PC-9 (cell line): ENCODE measurements at places on chromosomes 5 and 9. TPM values are rescaled to one million over a fixed set of nuclear protein-coding genes. Genes with fewer than 3 reads are reported as not detected.

Gene TOR4A
- 48.9 and 59.9 TPM in 2 replicates for total RNA-seq

Gene GADD45G
- 2.4 and 2.9 TPM in 2 replicates for total RNA-seq

Gene LAMC3
- 0.38 and 0.41 TPM in 2 replicates for total RNA-seq

Gene SLC6A19
- total RNA-seq: not detected in 2 replicates

Gene CMBL
- 286 and 294 TPM in 2 replicates for total RNA-seq

Gene PCDHB10
- total RNA-seq: not detected in 2 replicates

Gene SLC46A2
- not detected in 2 replicates for total RNA-seq

- H3K4me3 ChIP-seq: no peak overlapping the region
- H3K27ac ChIP-seq: no peak overlapping the region
- peaks cover 16% of the 10 kb centered on the region for H3K4me1 ChIP-seq
- no peaks in the 10 kb centered on the region for H3K36me3 ChIP-seq
- no peaks in the 10 kb centered on the region for H3K27me3 ChIP-seq
Measured at GRCh38 chr9:129685933-129686259, 20.4 kb downstream of the PRRX2 start.

- H3K4me3 ChIP-seq: no peak overlapping the region
- H3K4me1 ChIP-seq: no peaks in the 10 kb centered on the region
- no peaks in the 10 kb centered on the region for H3K36me3 ChIP-seq
- no peaks in the 10 kb centered on the region for H3K27me3 ChIP-seq
Measured at GRCh38 chr5:15234366-15234765, 265.6 kb upstream of the FBXL7 start.

DNA sequence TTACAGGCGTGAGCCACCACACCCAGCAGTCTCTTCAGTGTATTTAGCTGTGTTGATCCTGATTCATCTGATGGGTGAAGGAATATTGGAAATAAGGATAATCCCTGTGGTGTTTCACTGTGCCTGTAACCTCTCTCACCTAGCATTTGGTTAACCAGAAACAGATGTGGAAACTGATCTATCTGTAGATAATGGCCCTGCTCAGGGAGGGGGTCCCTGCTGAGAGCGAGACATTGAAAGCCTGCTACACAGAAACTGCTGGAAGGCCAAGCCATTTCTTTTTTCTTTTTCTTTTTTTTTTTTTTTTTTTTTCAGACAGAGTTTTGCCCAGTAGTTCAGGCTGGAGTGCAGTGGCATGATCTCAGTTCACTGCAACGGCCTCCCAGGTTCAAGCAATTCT, 28.4 kb downstream of the QRFP start:
- H3K27me3 ChIP-seq: no peaks in the 10 kb centered on the region
- DNase-seq: no peak
- H3K27ac ChIP-seq: no peak overlapping the region
- no peaks in the 10 kb centered on the region for H3K4me1 ChIP-seq
- no peaks in the 10 kb centered on the region for H3K36me3 ChIP-seq

DNA sequence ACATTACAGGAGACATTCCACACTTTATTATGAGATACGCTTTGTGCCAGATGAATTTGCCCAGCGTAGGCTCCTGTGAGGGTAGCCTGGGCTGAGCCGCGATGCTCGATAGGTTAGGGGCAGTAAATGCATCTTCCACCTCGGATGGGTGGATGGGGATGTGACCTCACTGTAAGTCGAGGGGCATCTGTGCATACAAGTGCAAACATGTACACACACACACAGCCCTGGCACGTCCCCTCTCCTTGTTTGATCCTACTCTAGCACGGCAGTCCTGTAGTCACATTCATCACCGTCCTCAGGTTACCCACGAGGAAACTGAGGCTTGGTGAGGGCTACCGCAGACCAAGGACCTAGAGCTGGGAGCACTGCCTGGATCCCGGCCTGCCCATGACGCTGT, 166.8 kb downstream of the COL23A1 start:
- no peaks in the 10 kb centered on the region for H3K4me1 ChIP-seq
- no peaks in the 10 kb centered on the region for H3K36me3 ChIP-seq
- no peak overlapping the region for H3K27ac ChIP-seq
- no peak overlapping the region for H3K4me3 ChIP-seq
- H3K27me3 ChIP-seq: peaks cover 88% of the 10 kb centered on the region

GRCh38 chr5:112238473-112238872, 180.6 kb downstream of the EPB41L4A start:
- no peak overlapping the region for H3K27ac ChIP-seq
- H3K4me1 ChIP-seq: no peaks in the 10 kb centered on the region
- no peaks in the 10 kb centered on the region for H3K27me3 ChIP-seq
- no peaks in the 10 kb centered on the region for H3K36me3 ChIP-seq
- no peak for DNase-seq

DNA sequence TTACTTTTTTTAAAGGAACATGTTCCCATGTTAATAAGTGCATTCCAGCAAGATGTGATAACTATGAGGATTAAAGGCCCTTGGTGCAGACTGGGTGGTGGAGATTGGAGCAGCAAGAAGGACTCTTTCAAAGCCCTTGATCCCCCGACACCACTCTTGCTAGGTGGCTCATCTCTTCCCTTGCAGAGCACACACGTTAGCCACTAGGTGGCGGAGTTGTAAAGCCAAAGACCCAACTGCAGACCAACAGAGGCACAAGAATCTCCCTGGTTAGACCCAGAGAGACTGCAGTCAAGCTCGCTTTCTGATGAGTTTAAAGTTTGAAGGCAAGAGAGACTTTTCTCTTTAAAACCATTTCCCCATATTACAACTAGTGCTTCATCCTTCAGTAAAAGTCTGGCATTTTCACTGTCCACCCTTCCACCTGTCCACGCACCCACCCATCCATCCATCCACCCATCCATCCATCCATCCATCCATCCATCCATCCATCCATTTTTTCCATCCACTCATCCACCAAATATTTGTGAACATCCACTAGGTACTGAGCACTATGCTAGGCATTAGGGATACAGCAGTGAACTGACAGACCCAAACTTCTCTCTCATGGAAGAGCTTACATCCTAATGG, 226.9 kb downstream of the MSX2 start:
- no peak overlapping the region for H3K4me3 ChIP-seq
- DNase-seq: peak; percentile 35
- peaks cover 34% of the 10 kb centered on the region; the same call in 1 of the 2 replicates for H3K27me3 ChIP-seq
- no peak overlapping the region for H3K27ac ChIP-seq

GRCh38 chr9:70477907-70478480, 63.5 kb upstream of the KLF9 start:
- DNase-seq: no peak
- no peaks in the 10 kb centered on the region for H3K27me3 ChIP-seq
- H3K36me3 ChIP-seq: no peaks in the 10 kb centered on the region
- H3K27ac ChIP-seq: no peak overlapping the region
- H3K4me1 ChIP-seq: peaks cover 14% of the 10 kb centered on the region; the same call in 1 of the 2 replicates

DNA sequence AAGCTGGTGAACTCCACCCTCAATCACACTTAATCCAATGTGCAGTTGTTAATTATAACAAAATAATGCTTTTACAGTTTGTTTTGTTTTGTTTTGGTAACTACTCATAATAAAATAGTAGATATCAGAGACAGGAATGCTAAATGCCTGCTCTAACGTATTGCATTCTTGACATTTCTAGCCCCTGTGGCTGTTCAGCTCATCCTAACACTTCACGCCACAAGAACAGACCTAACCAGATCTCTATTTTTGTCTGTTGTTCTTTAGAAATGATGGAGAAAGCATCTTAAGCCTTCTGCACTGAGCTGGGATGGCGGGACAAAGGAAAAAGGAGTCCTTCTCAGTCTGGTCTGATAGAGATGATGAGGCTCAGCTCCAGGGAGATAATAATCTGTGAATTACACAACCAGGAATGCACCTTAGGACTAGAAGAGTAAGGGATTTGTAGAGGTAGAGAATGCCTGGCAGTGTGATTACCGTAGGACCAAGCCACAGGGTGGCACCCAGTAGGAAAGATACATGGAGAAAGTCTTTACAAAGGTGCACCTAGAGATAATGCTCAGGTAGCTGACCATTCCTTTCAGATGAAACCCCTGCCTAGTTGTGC, 628.8 kb downstream of the PDE4D start:
- no peak overlapping the region for H3K27ac ChIP-seq
- DNase-seq: no peak
- H3K36me3 ChIP-seq: no peaks in the 10 kb centered on the region
- H3K27me3 ChIP-seq: no peaks in the 10 kb centered on the region

GRCh38 chr9:96505316-96505991, 55.5 kb downstream of the HABP4 start:
- no peaks in the 10 kb centered on the region for H3K36me3 ChIP-seq
- H3K4me1 ChIP-seq: no peaks in the 10 kb centered on the region; the same call in 1 of the 2 replicates
- H3K4me3 ChIP-seq: no peak overlapping the region
- H3K27me3 ChIP-seq: no peaks in the 10 kb centered on the region

- DNase-seq: no peak
- peaks cover 11% of the 10 kb centered on the region for H3K4me1 ChIP-seq
- H3K36me3 ChIP-seq: no peaks in the 10 kb centered on the region
- no peaks in the 10 kb centered on the region for H3K27me3 ChIP-seq
- no peak overlapping the region for H3K27ac ChIP-seq
- no peak overlapping the region for H3K4me3 ChIP-seq
Measured at GRCh38 chr5:167642181-167642580, 649.3 kb upstream of the WWC1 start.

- no peaks in the 10 kb centered on the region for H3K27me3 ChIP-seq
- H3K4me1 ChIP-seq: peaks cover 65% of the 10 kb centered on the region
- H3K36me3 ChIP-seq: no peaks in the 10 kb centered on the region
Measured at GRCh38 chr5:39219437-39219836, at the start of gene FYB1. Gene FYB1, minus strand, starts transcription at chr5:39219563. Its CDS starts 16,603 bp downstream, at chr5:39202960.

DNA sequence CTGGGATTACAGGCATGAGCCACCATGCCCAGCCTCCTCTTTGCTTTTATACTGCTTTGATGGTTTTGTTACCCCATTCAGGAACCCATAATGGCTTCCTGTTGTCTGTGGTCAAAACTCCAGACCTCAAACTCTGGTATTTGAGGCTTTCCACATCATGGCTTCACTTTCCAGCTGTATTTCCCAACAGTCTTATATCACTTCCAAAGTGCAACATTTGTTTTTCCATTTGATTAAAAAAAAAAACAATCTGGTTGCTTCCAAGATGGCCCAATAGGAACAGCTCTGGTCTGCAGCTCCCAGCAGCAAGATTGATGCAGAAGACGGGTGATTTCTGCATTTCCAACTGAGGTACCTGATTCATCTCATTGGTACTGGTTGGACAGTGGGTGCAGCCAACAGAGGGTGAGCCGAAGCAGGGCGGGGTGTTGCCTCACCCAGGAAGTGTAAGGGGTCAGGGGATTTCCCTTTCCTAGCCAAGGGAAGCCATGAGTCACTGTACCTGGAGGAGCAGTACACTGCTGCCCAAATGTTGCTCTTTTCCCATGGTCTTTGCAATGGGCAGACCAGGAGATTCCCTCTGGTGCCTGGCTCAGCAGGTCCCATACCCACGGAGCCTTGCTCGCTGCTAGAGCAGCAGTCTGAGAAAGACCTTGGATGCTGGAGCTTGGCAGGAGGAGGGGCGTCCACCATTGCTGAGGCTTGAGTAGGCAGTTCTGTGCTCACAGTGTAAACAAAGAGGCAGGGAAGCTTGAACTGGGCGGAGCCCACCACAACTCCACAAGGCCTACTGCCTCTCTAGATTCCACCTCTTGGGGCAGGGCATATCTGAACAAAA, 458.4 kb downstream of the KDM4C start:
- H3K27ac ChIP-seq: no peak overlapping the region; the same call in 1 of the 2 replicates
- peak; percentile 4 for DNase-seq
- H3K4me3 ChIP-seq: no peak overlapping the region
- H3K36me3 ChIP-seq: no peaks in the 10 kb centered on the region
- H3K27me3 ChIP-seq: no peaks in the 10 kb centered on the region

GRCh38 chr9:31500422-31500821, 884.0 kb upstream of the ACO1 start:
- H3K36me3 ChIP-seq: no peaks in the 10 kb centered on the region
- DNase-seq: no peak
- H3K27me3 ChIP-seq: no peaks in the 10 kb centered on the region
- no peaks in the 10 kb centered on the region for H3K4me1 ChIP-seq
- no peak overlapping the region for H3K27ac ChIP-seq
- H3K4me3 ChIP-seq: no peak overlapping the region

- DNase-seq: no peak
- no peak overlapping the region for H3K27ac ChIP-seq
- no peaks in the 10 kb centered on the region for H3K4me1 ChIP-seq
Measured at GRCh38 chr5:28265877-28266276, 1227.5 kb upstream of the CDH9 start.

DNA sequence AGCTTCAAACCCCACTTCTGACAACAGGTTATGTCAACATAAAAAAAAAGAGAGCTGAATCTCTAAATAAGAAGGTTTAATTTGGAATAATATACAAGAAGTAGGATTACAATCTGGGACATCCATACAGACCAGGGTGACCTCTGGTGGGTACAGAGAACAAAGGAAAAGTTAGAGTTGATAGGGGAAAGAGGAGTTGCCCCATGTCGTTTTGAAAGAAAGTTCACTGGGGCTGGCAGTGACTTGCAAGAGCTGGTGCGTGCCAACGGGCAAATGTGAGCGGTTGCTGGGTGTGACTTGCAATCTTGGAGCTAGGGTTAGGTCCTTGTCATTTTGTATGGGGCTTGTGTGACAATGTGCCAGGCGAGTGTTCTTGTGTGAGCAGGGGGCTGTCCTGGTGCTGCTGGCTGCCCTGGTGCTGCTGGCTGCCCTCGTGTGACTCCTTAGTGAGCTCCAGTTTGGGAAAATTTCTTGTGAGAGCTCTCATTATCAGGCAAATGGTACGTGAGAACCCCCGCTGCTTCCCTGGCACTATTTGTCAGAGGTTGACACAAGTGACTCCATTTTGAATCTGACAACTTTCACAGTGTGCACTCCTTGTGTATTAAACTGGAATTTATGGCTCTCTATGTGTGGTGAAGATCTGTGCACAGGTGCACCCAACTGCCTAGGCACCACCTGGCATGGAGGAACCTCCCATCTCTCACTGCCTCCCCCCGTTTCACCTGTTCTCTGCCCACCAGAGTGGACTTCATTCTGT, 69.8 kb downstream of the UBE2QL1 start:
- peaks cover 71% of the 10 kb centered on the region for H3K27me3 ChIP-seq
- H3K4me1 ChIP-seq: 0 out of 2 replicates have a peak, but pooled peaks cover 9% of the 10 kb centered on the region
- no peak overlapping the region for H3K4me3 ChIP-seq
- DNase-seq: no peak

DNA sequence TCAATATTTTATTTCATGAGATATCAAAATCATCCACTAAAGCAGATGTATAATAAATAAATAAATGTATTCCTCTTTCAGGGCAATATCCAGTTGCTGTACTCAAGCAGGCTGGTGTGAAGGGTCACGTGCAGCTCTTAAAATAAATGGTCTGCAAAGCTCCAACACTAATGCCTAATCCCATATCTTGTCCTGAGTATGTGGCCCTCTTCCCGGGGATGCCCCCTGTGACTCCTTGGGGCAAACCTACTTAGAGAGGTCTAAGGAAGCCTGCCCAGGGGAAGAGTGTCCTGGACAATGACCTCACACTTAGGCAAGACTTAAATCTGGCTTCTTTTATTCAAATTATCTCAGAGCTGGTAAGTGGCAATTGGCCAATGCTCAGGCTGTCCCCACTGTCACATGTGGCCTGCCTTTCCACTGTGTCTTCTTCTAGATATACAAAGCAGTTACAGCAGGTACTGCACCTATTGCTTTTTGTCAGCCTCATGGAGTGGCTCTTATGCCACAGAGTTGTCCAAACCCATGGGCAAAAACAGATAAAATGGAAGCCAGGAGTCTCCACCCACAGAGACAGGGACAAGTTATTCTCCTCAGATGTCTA, 55.3 kb downstream of the SEMA5A start:
- no peak overlapping the region for H3K4me3 ChIP-seq
- H3K27me3 ChIP-seq: no peaks in the 10 kb centered on the region
- no peaks in the 10 kb centered on the region for H3K4me1 ChIP-seq
- no peak overlapping the region for H3K27ac ChIP-seq

- no peak for DNase-seq
- H3K27ac ChIP-seq: no peak overlapping the region
- no peaks in the 10 kb centered on the region for H3K27me3 ChIP-seq
- H3K4me3 ChIP-seq: no peak overlapping the region
- H3K36me3 ChIP-seq: no peaks in the 10 kb centered on the region
Measured at GRCh38 chr9:105027084-105027483, 99.1 kb upstream of the ABCA1 start.

GRCh38 chr5:67195406-67196275, 958 bp downstream of the CD180 start:
- DNase-seq: no peak
- H3K4me1 ChIP-seq: peaks cover 19% of the 10 kb centered on the region
- no peaks in the 10 kb centered on the region for H3K27me3 ChIP-seq
- H3K36me3 ChIP-seq: no peaks in the 10 kb centered on the region
